ENCODE measurements at places on chromosomes 5 and 9. TPM values are rescaled to one million over a fixed set of nuclear protein-coding genes. Genes with fewer than 3 reads are reported as not detected.

PAEP gene
- total RNA-seq: not detected

LCN12 gene
- total RNA-seq: not detected

PCA3 gene
- not detected for total RNA-seq

HTR1A gene
- total RNA-seq: not detected

PCDHA4 gene
- 0.29 TPM for total RNA-seq

ZNG1A gene
- 50.0 TPM for total RNA-seq

ANKRD18A gene
- 1.8 TPM for total RNA-seq

Data from mammary epithelial cell (primary cell).